Stimulated activated CD8-positive, alpha-beta memory T cell treated with anti-CD3 and anti-CD28 coated beads, Interleukin-7, amount 100 ng/mL, for 24 hours (primary cell): ENCODE measurements at places on chromosomes 13 and 19.
A peak's percentile ranks its signal among the peaks of the same experiment; 100 is the strongest.

- DNase-seq: no peak
Observed at GRCh38 chr13:114229506-114229905, 5.2 kb upstream of the CDC16 start.

- DNase-seq: no peak
Observed at GRCh38 chr13:75356421-75356820, 125.5 kb downstream of the TBC1D4 start.

GRCh38 chr19:53704011-53704410 lies 72.2 kb downstream of the DPRX start:
- DNase-seq: no peak

- no peak for DNase-seq
Observed at GRCh38 chr19:17883627-17884410, 12.1 kb downstream of the SLC5A5 start.

GRCh38 chr19:16893686-16893989 lies 4.8 kb downstream of the F2RL3 start:
- DNase-seq: no peak

DNA sequence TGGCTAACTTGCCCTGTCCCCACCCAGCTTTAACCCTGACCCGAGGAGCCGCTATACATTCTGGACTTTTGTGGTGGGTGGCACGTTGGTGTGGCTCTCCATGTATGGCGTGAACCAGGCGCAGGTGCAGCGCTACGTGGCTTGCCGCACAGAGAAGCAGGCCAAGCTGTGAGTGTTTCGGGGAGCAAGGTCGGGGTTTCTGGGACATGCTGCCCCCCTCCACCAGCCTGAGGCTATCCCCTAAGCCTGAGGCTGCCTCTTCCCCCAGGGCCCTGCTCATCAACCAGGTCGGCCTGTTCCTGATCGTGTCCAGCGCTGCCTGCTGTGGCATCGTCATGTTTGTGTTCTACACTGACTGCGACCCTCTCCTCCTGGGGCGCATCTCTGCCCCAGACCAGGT lies 6.0 kb downstream of the SLC5A5 start:
- DNase-seq: no peak

DNA sequence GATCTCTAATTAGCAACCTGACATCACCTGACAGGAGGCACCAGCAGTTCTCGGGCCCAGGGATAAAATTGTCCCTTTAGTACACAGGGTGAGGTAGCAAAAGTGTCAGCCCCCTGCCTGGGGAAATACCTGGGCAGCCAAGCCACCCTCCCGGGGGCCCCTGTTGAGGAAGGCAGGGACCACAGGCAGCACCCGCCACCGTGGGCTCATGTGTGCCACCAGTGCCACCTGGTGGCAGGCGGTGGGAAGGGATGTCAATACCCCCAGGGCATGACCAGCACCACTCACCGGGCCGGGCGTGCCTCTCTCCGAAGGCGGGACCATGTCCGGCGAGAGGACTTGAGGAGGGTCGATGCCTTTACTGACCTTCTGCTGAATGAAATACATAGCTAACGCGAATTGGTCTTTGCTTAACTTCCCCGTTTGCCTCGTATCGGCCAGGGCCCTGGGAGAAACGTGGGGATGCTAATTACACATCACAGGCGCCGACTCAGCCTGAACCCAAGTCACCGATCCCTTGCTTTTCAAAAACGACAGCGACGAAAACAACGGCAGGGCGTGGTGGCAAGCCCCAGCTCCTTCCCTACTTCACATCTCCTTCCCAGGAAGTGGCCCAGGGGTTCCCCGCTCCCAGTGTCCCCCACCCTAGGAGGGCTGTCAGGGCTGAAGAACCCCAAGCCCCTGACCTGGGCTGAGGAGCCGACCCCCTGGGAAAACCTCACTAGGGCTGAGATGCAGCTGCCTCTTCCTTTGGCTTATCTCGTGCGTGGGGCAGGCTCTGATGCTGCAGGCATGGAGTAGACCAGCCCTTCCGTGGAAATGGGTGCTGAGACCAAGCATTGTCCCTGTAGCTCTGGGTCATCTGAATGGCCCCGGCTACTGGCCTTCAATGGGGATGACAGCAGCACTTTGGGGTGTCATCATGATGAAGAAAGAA lies 53.8 kb downstream of the EPS15L1 start:
- DNase-seq: peak; percentile 40

- DNase-seq: no peak
Observed at GRCh38 chr13:33003458-33004019, 12.7 kb upstream of the KL start.

GRCh38 chr13:114027046-114027715 lies 53.3 kb upstream of the C13orf46 start:
- DNase-seq: no peak

- no peak for DNase-seq
Observed at GRCh38 chr13:107441279-107441678, 774.1 kb downstream of the LIG4 start.
